Adrenal gland (tissue), 19 donors: ENCODE measurements at places on chromosomes 1 and 21. TPM values are rescaled to one million over a fixed set of nuclear protein-coding genes. Genes with fewer than 3 reads are reported as not detected.

GRCh38 chr1:94974824-94975223 lies 47.9 kb upstream of the CNN3 start:
- H3K36me3 ChIP-seq: no peaks in the 10 kb centered on the region
- no peaks in the 10 kb centered on the region for H3K27me3 ChIP-seq
- H3K4me1 ChIP-seq: peaks cover 32% of the 10 kb centered on the region
- no peak overlapping the region for H3K4me3 ChIP-seq
- no peak for DNase-seq

- no peaks in the 10 kb centered on the region for H3K36me3 ChIP-seq
- H3K27me3 ChIP-seq: no peaks in the 10 kb centered on the region
- peaks cover 7% of the 10 kb centered on the region for H3K4me1 ChIP-seq
- H3K4me3 ChIP-seq: no peak overlapping the region
- DNase-seq: no peak
- H3K27ac ChIP-seq: no peak overlapping the region
Measured at GRCh38 chr1:168709405-168710363, 19.3 kb downstream of the DPT start.

GRCh38 chr1:20931930-20932436 lies 144.9 kb upstream of the HP1BP3 start:
- H3K4me1 ChIP-seq: no peaks in the 10 kb centered on the region
- H3K27me3 ChIP-seq: no peaks in the 10 kb centered on the region
- no peak overlapping the region for H3K27ac ChIP-seq
- no peak overlapping the region for H3K4me3 ChIP-seq
- no peaks in the 10 kb centered on the region for H3K36me3 ChIP-seq

DNA sequence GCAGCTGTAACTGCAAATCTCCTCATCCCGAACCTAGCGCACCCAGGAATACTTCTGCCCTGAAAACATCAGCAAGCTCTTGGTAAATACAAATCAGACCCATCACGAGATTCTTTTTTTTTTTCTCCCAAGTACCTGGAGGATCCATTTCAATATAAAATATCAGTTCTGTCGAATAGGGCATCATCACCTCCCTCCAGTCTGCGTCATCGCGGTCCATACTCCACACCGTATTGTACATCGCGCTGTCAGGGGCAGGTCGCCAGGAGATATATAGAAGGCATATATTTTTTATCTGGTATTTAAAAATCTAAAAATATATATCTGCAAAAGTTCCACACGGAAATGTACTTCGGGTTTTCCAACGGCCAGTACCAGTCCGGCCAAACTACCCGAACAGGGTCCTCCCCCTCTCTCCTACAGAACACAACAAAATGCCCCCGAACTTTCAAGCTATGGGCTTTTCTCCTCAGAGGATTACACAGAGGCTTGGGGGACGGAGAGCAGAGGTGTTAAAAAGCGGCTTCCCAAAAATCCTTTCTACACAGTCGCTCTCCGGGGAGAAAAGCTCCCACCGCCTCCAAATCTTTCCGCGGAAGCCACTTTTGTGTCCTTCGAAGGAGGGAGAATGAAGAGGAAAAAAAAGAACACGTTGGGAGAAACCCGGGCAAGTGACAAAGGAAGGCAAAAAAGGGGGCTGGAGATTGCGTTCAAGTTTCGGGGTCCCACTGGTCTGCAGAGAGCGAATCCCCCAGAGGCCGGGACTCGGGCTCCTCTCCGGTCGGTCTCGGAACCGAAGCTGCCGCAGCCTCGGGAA lies 509 bp downstream of the PIK3R3 start:
- no peaks in the 10 kb centered on the region for H3K36me3 ChIP-seq
- no peaks in the 10 kb centered on the region for H3K27me3 ChIP-seq
- peak; percentile 36 for DNase-seq
- H3K4me1 ChIP-seq: peaks cover 49% of the 10 kb centered on the region

DNA sequence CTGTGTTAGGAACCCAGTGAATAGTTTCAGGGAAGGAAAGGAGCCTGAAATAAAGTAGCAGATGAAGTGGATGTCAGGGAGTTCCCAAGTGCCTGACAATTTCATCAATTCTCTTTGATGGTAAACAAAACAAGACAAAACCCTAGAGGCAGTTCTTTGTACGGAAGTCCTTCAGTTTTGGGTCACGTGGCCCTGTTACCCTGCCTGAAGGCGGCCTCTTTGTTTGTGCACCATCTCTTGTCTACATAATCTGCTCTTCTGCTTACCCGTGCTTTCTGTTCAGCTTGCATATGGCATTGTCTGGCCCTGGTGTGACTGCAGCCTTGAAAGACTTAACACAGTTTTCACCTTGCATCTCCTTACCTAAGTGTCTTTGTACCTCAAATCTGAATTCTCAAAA lies 166.7 kb upstream of the DUSP10 start:
- DNase-seq: no peak
- H3K4me3 ChIP-seq: no peak overlapping the region
- H3K27me3 ChIP-seq: no peaks in the 10 kb centered on the region
- H3K36me3 ChIP-seq: no peaks in the 10 kb centered on the region
- no peak overlapping the region for H3K27ac ChIP-seq

- no peaks in the 10 kb centered on the region for H3K27me3 ChIP-seq
- peak; percentile 13 for DNase-seq
- no peak overlapping the region for H3K27ac ChIP-seq
- H3K4me1 ChIP-seq: peaks cover 18% of the 10 kb centered on the region
Measured at GRCh38 chr1:52917156-52917555, 4.4 kb downstream of the ECHDC2 start.

GRCh38 chr1:30273456-30273855 lies 449.9 kb downstream of the MATN1 start:
- no peaks in the 10 kb centered on the region for H3K4me1 ChIP-seq
- no peak overlapping the region for H3K4me3 ChIP-seq
- H3K36me3 ChIP-seq: no peaks in the 10 kb centered on the region
- DNase-seq: no peak
- no peaks in the 10 kb centered on the region for H3K27me3 ChIP-seq

- peaks cover 33% of the 10 kb centered on the region for H3K4me1 ChIP-seq
- DNase-seq: no peak
- no peak overlapping the region for H3K27ac ChIP-seq
- no peaks in the 10 kb centered on the region for H3K36me3 ChIP-seq
Measured at GRCh38 chr21:44849616-44850130, 23.8 kb downstream of the PTTG1IP start.

DNA sequence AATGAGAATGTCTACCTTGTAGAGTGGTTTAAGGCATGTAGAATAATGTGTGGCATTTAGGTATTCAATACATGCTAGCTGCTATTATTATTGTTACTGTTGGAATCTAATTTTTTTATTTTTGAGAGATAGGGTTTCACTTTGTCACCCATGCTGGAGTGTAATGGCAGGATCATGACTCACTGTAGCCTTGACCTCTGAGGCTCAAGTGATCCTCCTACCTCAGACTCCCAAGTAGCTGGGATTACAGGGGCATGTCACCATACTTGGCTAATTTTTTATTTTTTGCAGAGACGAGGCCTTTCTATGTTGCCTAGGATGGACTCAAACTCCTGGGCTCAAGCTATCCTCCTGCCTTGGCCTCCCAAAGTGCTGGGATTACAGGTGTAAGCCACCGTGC lies 61.9 kb downstream of the EPB41 start:
- DNase-seq: no peak
- H3K36me3 ChIP-seq: no peaks in the 10 kb centered on the region
- H3K4me3 ChIP-seq: no peak overlapping the region
- no peak overlapping the region for H3K27ac ChIP-seq

GRCh38 chr1:62377043-62377562 lies 57.9 kb upstream of the KANK4 start:
- H3K27me3 ChIP-seq: no peaks in the 10 kb centered on the region
- no peaks in the 10 kb centered on the region for H3K36me3 ChIP-seq
- H3K27ac ChIP-seq: no peak overlapping the region
- H3K4me3 ChIP-seq: no peak overlapping the region
- no peaks in the 10 kb centered on the region for H3K4me1 ChIP-seq
- no peak for DNase-seq

DNA sequence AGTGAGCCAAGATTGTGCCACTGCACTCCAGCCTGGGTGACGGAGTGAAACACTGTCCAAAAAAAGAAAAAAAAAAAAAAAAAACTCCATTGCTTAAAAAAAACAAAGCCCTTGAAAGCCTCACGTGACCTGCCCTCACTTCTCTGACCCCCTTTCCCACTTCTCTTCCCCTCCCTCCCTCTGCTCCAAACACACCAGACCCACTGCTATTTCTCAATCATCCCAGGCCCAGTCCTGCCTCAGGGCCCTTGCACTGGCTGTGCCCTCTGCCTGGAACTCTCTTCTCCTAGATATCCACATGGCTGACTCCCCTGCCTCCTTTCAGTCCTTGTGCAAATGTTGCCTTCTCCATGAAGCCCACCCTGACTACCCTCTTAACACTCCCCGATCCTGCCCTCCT lies 45.4 kb upstream of the TARDBP start:
- H3K4me3 ChIP-seq: no peak overlapping the region
- no peak for DNase-seq
- H3K27ac ChIP-seq: no peak overlapping the region
- no peaks in the 10 kb centered on the region for H3K36me3 ChIP-seq

GRCh38 chr21:27677546-27677945 lies 710.7 kb upstream of the ADAMTS5 start:
- H3K36me3 ChIP-seq: no peaks in the 10 kb centered on the region
- no peak overlapping the region for H3K27ac ChIP-seq
- DNase-seq: no peak

DNA sequence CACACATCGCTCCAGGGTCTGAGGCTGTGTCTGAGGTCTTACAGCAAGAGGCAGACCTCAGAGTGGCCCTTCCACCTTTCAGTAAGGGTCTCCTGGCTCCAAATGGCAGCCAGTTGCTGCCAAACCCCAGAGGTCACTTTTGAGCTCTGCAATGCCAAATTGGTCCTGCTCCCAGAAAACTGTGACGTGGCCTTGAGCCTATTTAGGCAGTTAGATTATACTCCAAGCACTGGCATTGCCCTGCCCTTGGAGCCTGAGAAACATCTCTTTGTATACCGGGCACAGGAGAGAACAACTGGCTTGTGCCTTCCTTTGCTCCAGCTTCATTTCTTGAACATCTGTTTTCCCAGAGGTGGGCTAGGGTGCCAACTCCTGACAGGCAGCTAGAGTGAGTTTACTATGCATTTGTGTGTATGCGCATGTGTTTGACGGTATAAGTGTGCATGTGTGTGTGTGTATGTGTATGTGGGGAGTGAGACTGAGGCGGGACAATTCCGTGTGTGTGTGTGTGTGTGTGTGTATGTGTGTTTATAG lies 134.5 kb downstream of the IER5 start:
- no peaks in the 10 kb centered on the region for H3K27me3 ChIP-seq
- H3K4me1 ChIP-seq: no peaks in the 10 kb centered on the region
- H3K27ac ChIP-seq: no peak overlapping the region
- H3K36me3 ChIP-seq: no peaks in the 10 kb centered on the region

DNA sequence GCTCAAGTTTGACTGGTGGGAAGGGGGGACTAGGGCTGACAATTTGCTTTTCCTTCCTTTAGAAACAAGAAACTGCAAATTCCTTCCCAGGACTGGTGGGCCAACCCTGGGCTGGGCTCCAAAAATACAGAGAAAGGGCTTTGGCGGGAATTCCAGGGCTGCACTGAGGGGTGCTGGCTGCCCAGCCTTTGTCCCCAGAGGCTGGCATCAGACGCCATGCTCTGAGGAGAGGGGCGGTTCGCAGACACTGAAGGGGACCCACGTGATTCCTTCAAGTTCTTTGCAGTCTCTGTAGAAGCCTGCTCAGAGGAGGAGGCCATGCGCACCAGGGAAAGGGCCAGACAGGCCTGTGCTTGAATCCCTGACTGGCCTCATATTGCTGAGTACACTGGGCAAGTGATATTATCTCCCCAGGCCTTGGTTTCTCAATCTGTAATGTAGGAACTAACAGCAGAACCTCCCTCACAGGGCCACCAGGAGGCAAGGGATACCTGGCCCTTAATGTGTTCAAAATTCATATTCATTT lies 119.5 kb downstream of the EPHB2 start:
- H3K27me3 ChIP-seq: no peaks in the 10 kb centered on the region
- DNase-seq: no peak
- no peak overlapping the region for H3K27ac ChIP-seq
- H3K4me3 ChIP-seq: no peak overlapping the region

DNA sequence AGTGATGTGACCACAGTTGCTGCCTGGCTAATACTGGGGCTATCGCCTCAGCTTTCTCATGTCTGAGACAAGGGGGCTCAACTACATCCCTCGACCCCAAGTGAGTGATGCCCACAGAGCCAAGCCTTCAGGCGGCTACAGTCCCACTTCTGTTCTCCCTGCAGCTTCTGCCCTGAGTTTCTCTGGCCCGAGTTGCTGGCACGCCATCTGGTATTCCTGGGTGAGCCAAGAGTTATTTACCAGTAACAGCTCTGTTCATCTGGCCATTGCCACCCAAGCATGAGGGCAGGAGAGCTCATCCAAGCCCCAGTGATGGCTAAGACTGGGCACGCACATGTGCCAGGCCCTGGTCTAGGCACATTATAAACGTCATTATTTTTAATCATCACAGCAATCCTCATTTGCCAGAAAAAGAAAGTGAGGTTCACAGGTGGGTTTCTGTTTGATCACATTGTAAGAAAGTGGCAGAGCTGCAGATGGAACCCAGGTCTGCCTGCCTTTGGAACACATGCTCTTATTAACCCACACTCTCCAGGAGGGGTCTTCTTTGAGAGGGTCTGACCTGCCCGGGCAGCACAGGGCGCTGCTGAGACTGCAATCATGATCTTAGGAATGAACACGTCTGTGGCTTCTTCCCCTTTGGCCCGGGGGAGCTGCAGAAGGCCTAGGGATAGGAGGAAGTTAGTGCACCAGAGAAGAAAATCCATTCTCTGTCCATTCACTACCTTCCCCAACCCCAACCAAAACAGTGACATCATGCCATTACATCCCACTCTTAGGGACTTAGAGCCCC lies 27.5 kb downstream of the KCND3 start:
- DNase-seq: no peak
- H3K27ac ChIP-seq: no peak overlapping the region
- H3K36me3 ChIP-seq: no peaks in the 10 kb centered on the region
- H3K27me3 ChIP-seq: no peaks in the 10 kb centered on the region

DNA sequence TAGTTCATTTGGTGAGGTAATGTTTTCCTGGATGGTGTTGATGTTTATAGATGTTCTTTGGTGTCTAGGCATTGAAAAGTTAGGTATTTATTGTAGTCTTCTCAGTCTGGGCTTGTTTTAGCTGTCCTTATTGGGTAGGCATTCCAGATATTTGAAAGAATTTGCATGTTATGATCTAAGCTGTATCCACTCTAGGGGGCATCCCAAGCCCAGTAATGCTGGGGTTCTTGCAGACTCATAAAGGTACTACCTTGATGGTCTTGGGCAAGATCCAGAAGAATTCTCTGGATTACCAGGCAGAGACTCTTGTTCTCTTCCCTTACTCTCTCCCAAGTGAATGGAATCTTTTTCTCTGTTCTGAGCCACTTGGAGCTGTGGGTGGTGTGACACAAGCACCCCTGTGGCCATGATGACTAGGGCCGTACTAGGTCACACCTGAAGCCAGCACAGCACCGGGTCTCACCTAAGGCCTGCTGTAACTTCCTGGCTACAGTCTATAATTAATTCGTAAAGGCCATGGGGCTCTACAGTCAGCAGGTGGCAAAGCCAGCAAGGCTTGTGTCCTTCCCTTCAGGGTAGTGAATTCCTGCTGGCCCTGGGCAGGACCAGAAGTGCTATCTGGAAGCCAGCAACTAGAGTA lies 74.8 kb upstream of the PDE4B start:
- H3K36me3 ChIP-seq: no peaks in the 10 kb centered on the region
- H3K4me3 ChIP-seq: no peak overlapping the region
- no peaks in the 10 kb centered on the region for H3K4me1 ChIP-seq
- no peak overlapping the region for H3K27ac ChIP-seq
- DNase-seq: no peak
- H3K27me3 ChIP-seq: no peaks in the 10 kb centered on the region

Gene CGN
- 0.61 TPM for total RNA-seq

Gene CHAF1B
- 0.78 TPM for total RNA-seq

Gene AMPD1
- not detected for total RNA-seq

Gene PDE9A
- total RNA-seq: 58.1 TPM

Gene PTPRC
- total RNA-seq: 25.8 TPM

Gene CBR3
- total RNA-seq: 2.8 TPM

Gene RIMS3
- 8.8 TPM for total RNA-seq

Gene C4BPA
- not detected for total RNA-seq

Gene NUDT4B
- 53.3 TPM for total RNA-seq

Gene LIN28A
- total RNA-seq: 1.2 TPM
